ENCODE measurements at places on chromosomes 3 and 15.

DNA sequence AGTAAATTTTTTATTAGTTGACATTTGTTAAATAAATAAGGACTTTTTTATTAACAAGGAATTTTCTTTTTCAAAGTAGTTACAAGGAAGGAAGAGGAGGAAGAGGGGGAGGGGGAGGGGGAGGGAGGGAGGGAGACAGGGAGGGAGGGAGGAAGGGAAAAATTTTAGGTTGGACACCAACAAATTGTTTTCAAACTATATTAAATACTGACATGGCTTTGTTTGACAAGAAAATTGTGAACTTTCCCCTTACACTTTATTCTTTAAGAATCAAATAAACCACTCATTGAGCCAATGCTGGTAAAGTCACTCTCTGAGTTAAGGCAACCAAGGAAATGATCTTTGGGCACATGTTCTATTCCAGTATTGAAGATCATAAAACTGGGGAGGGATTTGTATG lies 115.7 kb upstream of the PPP2R3A start:
- DNase-seq: no peak

GRCh38 chr3:160134454-160134853 lies 90.8 kb upstream of the C3orf80 start:
- no peak for DNase-seq

DNA sequence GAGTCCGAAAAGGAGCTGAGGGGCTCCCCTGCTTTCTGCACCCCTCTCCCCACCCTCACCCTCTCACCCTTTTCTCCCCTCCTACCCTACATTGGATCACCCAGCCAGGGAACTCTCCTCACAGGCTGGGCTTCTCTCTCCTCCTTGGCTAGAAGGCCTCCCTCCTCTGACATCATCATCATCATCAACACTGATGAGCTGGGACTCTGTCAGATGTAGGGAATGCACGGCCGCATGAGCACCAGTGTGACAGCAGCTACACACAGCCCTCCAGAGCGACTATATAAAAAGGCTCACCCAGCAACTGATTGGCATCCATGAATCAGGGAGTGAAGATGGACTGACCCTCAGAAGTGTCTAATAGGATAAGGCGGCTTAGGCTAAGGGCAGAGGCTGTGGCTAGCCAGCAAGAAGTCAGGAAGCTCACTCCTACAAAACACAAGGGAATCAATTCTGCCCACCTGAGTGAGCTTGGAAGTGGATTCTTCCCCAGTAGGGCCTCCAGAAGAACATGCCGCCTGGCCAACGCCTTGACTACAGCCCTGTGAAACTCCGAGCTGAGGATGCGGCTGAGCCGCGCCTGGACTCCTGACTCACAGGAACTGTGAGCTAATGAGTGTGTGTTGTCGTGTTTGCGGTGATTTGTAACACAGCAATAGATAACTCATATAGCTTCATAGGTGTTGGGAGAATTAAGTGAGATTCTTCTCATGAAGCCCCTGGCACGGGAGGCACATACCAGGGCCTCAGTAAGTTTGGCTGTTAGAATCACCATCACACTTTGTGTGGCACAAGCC lies 147.6 kb downstream of the FAM43A start:
- no peak for DNase-seq

DNA sequence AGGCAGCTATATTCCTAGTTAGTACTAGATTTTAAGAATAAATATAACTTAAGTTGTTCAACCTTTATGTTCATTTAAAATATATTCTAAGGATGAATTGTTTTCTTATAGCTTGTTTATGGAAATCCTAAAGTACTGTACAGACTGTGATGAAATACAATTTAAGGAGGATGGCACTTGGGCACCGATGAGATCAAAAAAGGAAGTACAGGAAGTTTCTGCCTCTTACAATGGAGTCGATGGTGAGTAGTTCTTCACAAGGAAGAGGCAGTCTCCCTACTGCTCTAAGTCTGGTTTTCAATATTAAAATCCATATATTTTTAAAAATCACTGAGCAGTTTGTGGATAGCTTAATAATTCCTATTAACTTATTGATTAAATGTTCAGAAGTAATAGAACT lies 29.6 kb downstream of the CALML4 start:
- no peak for DNase-seq

GRCh38 chr3:115099986-115100571 lies 47.0 kb downstream of the ZBTB20 start:
- no peak for DNase-seq

DNA sequence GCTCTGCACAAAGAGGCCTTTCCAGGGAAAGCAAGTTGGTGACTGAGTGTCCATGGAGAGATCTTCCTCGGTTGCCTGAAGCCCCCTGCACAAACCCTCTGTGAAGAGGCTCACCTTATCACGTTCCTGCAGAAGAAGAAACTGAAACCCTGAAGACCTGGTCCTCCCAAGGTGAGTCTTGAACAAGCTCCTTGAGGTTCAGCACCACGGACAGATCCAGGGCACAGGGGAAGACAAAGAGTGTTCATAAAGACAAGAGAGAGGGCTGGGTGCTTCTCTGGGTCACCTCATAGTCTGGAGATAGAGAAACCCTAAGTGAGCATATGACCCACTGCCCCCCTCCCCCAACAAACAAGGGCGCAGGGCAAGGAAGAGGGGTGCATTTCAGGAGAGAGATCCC lies 21.7 kb upstream of the TBC1D21 start:
- peak; percentile 8 for DNase-seq

DNA sequence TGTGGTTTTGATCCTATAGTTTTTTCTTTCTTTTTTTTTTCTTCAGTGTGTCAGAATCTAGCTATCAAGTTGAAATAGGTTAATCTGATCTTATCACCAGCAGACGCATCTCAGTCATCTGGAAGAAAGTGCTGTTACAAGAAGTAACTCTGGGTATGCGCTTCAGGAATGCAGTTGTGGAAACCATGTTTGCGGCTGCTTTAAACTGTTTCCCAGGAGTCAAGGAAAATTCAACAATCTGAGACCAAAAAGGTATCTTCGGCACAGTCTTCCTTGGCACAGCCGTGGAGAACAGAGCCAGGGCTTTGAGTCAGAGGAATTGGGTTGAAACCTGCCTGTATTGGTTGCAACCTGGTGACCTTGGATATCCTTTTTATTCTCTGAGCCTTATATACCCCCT lies 59.9 kb downstream of the CD47 start:
- DNase-seq: no peak

- DNase-seq: no peak
Observed at GRCh38 chr15:63104727-63105126, 16.9 kb upstream of the LACTB start.

- DNase-seq: no peak
Observed at GRCh38 chr15:26128611-26129140, 265.5 kb upstream of the ATP10A start.

DNA sequence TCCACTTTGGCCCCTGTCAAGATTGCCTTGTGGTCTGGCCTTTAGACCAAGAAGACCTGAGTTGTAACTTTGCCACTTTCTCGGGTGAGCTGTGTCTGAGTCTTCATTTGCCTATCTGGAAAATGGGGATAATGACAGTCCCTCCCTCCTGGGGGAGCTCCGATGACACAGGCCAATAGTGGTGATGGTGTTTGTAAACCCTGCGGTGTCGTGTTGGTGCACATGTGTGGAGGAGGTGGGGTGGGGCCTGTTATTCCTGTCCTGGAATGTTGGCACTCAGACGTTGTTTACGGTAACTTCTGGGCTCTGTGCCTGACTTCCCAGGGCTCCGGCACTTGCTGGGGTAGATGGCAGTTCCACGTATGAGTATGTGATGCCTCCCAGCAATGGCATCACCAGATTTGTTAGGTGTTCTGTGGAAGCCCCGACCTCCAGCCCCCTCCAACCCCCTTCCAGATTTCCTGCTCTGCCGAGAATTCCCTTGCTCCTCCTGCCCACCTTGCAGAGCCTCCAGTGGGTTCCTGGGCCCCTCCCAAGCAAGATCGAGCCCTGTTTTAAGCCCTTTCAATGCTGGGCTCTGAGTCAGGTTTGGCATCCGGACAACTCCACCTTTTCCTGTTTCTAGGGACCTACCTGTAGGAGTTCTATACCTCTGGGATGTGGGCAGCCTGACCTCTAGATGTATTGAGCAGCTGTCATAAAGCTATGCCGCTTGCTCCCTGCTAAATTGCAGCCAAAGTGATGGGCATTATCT lies 31.4 kb downstream of the HRH1 start:
- DNase-seq: no peak

DNA sequence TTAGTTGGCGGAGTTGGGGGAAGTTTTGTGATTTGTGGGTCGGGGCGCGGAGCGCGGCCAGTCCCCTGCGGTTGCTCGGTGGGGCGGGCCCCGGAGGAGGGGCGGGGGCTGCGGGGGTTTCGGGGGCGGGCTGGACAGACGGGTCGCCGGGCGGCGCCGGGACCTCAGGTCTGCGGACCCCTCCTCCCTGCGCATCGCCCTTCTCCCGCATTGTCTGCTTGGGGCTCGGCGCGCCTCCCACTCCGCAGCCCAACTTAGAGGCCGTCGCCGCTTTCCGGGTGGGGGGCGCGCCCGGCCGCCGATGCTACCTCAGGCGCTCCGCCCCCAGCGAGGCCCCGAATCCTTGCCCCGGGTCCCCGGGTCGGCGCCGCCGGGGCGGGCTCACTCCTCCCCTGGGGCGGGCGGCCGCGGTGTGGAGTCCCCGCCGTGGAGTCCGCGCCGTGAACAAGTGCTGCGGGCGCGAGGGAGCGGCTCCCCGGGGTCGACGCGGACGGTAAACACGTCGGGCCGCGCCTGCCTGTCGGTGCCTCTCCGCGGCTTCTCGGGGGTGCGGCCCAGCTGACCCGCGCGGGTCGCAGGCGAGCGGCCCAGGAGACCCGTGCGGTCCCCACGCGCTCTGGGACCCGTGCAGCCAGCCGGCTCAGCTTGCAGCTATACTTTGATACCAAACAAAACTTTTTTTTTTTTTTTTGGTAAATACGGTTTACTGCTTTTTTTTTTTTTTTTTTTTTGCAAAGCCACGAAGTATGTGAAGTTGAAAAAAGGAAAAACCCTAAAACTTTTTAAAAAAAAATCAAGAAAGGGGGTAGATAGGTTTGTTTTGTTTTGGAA lies 624 bp downstream of the AKAP13 start:
- DNase-seq: peak; percentile 35

GRCh38 chr3:105829229-105829628 lies 39.6 kb downstream of the CBLB start:
- no peak for DNase-seq

DNA sequence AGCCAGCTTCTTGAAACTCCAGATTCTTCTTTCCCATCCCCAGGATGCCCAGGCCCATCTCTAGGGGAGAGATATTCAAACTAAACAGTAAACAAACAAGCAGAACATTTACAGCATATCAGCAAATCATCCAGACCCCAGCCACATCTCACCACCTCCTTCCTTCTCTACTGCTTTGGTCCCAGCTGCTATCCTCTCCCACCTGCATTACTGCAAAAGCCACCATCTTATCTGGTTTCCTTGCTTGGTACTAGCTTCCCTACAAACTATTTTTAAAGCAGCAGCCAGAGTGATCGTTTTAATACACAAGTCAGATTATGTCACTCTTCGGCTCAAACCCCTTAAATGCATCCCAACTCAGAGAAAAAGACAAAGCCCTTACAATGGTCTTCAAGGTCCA lies 4.8 kb downstream of the LYSMD2 start:
- DNase-seq: no peak

- no peak for DNase-seq
Observed at GRCh38 chr3:127748754-127749327, 73.5 kb downstream of the MGLL start.

- DNase-seq: no peak
Observed at GRCh38 chr15:94834494-94834893, 603.1 kb downstream of the MCTP2 start.

GRCh38 chr3:100875239-100875638 lies 118.0 kb downstream of the ABI3BP start:
- no peak for DNase-seq

GRCh38 chr15:52822475-52822874 lies 32.3 kb upstream of the ONECUT1 start:
- DNase-seq: no peak

GRCh38 chr3:31043184-31043819 lies 148.8 kb upstream of the GADL1 start:
- no peak for DNase-seq

GRCh38 chr3:115961380-115961779 lies 338.1 kb downstream of the GAP43 start:
- DNase-seq: no peak

DNA sequence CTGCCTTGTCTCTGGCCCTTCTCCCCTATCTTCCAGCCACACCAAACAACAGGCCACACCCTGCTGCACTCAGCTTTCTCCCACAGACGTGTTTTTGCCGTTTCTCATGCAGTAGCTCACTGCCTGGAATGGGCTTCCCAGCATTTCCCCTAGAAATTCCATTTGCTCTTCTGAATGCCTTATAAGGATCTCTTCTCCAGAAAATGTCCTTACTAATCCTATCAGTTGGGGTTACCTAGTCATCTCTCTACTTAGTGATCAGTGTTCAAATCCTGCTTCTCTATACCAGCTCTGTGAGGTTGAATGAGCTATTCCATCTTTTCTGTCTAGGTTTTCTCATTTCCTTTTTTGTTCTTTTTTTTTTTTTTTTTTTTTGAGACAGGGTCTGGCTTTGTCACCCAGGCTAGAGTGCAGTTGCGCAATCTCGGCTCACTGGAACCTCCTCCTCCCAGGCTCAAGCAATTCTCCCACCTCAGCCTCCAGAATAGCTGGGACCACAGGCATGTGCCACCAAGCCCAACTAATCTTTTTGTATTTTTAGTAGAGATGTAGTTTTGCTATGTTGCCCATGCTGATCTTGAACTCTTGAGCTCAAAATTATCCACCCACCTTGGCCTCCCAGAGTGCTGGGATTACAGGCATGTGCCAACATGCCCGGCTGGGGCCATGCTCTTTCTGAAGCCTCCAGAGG lies 98.2 kb upstream of the CHD2 start:
- no peak for DNase-seq

- DNase-seq: peak; percentile 90
Observed at GRCh38 chr3:195909644-195910498, 1.5 kb upstream of the TNK2 start.

- no peak for DNase-seq
Observed at GRCh38 chr3:153767601-153768560, 353.3 kb upstream of the ARHGEF26 start.

DNA sequence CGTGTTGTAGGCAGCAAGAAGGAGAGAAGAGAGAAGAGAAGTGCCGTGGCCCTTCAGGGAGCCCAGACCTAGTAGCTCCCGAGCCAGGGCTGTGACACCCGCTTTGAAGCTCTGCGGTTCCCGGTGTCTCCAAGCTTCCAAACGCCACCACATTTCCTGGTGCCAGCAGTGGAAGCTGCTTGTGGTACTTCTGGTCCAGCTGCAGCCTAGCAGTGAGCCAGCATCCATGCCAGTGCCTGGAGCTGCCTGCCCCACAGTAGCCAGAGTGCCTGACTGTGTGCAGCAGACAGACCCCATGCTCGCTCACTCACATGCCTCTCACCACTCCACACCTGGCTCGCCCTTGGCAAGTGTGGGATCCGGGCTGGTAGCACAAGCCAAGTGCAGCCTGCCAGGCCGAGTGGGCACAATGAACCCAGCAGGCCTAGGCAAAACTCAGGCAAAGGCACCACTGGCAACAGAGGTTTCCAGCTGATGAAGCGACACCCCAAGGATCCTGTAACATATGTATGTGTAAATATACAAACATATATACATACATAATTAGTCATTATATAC lies 85.8 kb downstream of the SERPINI1 start:
- DNase-seq: no peak
